ENCODE measurements at places on chromosomes 4 and X. TPM values are rescaled to one million over a fixed set of nuclear protein-coding genes. Genes with fewer than 3 reads are reported as not detected.
A peak's percentile ranks its signal among the peaks of the same experiment; 100 is the strongest.

Gene POU4F2
- total RNA-seq, result not detected

Gene NAP1L2
- total RNA-seq, result 3.6 TPM

Gene SGMS2
- 63.7 TPM for total RNA-seq

Gene CDKL5
- 5.0 TPM for total RNA-seq

DNA sequence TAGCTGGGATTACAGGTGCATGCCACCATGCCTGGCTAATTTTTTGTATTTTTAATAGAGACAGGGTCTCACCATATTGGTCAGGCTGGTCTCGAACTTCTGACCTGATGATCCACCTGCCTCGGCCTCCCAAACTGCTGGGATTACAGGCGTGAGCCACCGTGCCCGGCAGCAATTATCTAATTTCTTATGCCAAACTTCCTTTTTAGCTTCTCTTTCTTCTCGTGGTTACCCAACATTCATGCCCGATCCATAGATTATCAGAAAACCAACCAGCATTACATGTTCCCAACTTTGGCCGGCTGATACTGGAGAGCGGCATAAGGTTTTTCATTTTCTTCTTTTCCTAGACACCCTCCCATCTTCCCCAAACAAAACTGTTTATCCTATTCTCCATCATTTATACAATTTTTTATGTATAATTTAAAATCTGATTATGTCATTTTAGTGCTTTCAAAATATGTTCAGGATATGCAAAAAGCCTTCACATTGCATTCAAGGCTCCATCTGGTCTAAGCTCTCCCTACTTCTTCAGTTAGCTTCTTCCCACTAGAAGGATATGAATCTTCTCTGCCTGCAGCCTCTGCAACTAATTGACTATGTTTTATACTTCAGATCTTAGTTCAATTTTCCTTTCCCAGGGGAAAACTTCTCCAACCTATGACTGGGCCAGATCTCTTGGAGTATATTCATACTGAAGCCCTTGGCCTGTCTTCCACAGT, 8.7 kb downstream of the SLC7A11 start:
- H3K4me3 ChIP-seq, result no peak overlapping the region
- H3K4me1 ChIP-seq, result peaks cover 3% of the 10 kb centered on the region
- H3K27me3 ChIP-seq, result no peaks in the 10 kb centered on the region
- no peaks in the 10 kb centered on the region for H3K36me3 ChIP-seq
- no peak for DNase-seq

GRCh38 chr4:5711479-5712184, 631 bp downstream of the EVC start:
- peaks cover 12% of the 10 kb centered on the region for H3K4me1 ChIP-seq
- peak; percentile 74 for DNase-seq
- H3K36me3 ChIP-seq, result peaks cover 2% of the 10 kb centered on the region
- no peaks in the 10 kb centered on the region for H3K27me3 ChIP-seq

GRCh38 chr4:151143162-151143561, 43.7 kb downstream of the RPS3A start:
- H3K27ac ChIP-seq, result no peak overlapping the region
- no peak for DNase-seq
- H3K4me3 ChIP-seq, result no peak overlapping the region
- peaks cover 8% of the 10 kb centered on the region for H3K36me3 ChIP-seq
- no peaks in the 10 kb centered on the region for H3K27me3 ChIP-seq

GRCh38 chr4:105990933-105991332, 95.7 kb downstream of the NPNT start:
- H3K27me3 ChIP-seq, result no peaks in the 10 kb centered on the region
- no peaks in the 10 kb centered on the region for H3K36me3 ChIP-seq
- DNase-seq, result peak; percentile 66
- H3K4me1 ChIP-seq, result no peaks in the 10 kb centered on the region

DNA sequence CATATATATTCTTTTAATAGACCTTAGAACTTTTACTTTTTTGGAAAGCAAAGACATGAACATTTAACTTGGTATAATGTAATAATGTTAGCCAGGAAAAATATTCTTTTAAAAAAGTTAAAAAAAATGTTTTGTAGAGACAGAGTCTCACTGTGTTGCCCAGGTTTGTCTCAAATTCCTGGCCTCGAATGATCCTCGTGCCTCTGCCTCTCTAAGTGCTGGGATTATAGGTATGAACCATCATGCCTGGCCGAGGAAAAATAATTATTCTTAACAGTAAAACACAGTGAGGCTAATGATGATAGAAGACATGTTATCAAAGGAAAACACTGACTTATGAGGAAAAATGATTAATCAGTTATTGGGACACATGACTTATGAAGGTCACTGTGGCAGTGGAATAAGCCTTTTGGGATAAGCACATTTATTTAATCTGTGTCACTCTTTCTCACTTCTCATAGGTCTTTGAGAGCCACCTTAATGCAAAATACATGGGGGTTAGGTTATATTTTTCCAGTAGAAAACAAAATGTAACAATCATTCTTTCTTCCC, 6.0 kb upstream of the BMP2K start:
- no peaks in the 10 kb centered on the region for H3K27me3 ChIP-seq
- no peak for DNase-seq
- no peaks in the 10 kb centered on the region for H3K36me3 ChIP-seq
- H3K4me1 ChIP-seq, result peaks cover 22% of the 10 kb centered on the region

DNA sequence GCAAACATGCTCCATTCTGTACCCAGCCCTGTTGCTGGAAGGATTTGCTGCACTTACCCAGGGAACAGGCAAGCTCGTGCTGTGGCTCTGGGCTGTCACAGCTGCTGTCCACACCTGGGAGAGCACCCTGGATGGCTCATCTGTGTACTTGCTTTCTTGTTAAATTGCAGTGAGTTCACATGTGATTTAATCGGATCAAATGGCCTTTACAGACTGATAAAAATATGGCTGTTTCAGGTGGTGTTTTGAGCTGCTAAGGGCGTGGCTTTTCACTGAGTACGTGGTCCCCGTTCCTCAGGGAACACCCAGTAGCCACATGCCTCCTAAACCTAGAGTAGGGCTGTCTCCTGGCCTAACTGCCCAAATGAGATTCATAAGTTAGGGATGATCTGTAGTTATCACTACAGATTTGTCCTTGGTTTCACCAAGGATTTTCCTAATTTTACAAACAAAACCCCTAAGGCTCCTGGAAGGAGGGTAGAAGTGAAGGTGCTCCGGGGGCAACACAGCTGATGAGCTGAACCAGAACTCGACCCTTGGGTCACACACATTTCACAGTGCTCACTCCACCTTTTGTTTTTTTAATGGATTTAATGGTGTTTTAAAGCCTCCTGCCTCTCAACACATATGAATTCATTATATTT, 13.7 kb downstream of the KLKB1 start:
- no peaks in the 10 kb centered on the region for H3K36me3 ChIP-seq
- H3K4me1 ChIP-seq, result no peaks in the 10 kb centered on the region
- no peak overlapping the region for H3K4me3 ChIP-seq
- no peaks in the 10 kb centered on the region for H3K27me3 ChIP-seq
- DNase-seq, result no peak

DNA sequence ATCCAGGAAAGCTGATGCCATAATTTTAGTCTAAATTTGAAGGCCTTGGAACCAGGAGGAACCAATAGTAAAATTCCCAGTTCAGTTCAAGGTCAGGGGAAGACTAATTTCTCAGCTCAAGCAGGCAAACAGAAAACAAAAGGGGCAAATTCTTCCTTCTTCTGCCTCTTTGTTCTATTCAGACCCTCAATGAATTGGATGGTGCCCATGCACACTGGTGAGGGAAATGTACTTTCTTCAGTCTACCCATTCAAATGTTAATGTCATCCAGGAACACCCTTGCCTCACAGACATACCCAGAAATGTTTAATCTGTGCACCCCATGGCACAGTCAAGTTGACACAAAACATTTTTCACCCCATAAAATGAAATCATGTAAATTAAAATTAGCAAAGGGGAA, 1851.2 kb upstream of the ADGRL3 start:
- no peak overlapping the region for H3K27ac ChIP-seq
- H3K27me3 ChIP-seq, result no peaks in the 10 kb centered on the region
- no peaks in the 10 kb centered on the region for H3K4me1 ChIP-seq
- DNase-seq, result no peak

- no peaks in the 10 kb centered on the region for H3K36me3 ChIP-seq
- no peaks in the 10 kb centered on the region for H3K4me1 ChIP-seq
- no peak overlapping the region for H3K4me3 ChIP-seq
- H3K27me3 ChIP-seq, result no peaks in the 10 kb centered on the region
Observed at GRCh38 chr4:95758001-95758400, 81.9 kb upstream of the PDHA2 start.

DNA sequence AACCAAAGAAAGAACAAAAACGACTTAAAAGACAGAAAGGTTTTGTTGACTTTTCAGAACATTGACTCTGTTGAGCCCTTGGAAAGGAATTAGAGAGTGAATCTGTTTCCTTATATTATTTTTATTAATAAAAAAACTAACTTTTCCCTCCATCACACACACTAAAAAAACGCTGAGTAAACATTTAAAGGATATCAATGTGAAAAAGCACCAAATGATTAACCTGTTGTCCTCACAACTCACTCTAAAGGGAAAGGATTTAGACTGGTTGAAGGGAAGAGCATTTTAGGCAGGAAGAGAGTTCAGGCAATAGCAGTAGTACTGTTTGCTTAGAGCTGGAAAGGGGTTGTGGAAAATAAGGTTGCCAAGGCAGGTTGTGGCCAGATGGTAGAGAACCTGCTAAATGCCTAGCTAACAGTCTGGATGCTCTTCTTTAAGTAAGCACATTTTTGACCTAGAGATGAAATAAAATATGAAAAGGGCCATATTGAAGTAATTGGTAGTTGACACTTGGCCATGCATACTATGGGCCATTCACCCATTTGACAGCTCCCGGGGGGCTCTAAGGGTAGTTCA, 98.0 kb upstream of the NDP start:
- no peak overlapping the region for H3K27ac ChIP-seq
- no peaks in the 10 kb centered on the region for H3K27me3 ChIP-seq
- peak; percentile 6 for DNase-seq
- H3K4me1 ChIP-seq, result peaks cover 4% of the 10 kb centered on the region

- no peaks in the 10 kb centered on the region for H3K4me1 ChIP-seq
- DNase-seq, result no peak
- no peaks in the 10 kb centered on the region for H3K36me3 ChIP-seq
- H3K27me3 ChIP-seq, result peaks cover 2% of the 10 kb centered on the region
- H3K27ac ChIP-seq, result no peak overlapping the region
Observed at GRCh38 chrX:109926743-109927662, 75.9 kb upstream of the TMEM164 start.

DNA sequence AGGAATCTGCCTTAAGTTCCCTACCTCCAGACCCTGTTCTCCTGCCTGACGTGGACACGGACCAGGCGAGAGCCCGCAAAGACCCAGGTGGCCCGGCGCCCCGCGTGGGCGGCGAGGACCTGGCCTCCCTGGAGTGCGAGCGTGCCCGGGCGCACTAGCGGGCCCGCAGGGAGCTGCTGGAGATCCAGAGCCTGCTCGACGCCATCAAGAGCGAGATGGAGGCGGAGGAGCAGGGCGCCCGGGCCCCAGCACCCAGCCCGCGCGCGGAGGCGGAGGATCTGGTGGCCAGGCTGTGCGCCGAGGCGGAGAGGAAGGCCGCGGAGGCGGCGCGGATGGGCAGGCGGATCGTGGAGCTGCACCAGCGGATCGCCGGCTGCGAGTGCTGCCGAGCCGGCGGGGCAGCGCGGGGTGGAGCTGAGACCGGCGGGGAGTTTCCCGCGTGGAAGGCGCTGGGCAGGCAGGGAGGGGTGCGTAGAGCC, 18.2 kb downstream of the MRFAP1 start:
- H3K4me3 ChIP-seq, result peak overlapping the region; percentile 37
- H3K27me3 ChIP-seq, result peaks cover 7% of the 10 kb centered on the region
- DNase-seq, result peak; percentile 15
- no peak overlapping the region for H3K27ac ChIP-seq
- no peaks in the 10 kb centered on the region for H3K36me3 ChIP-seq

DNA sequence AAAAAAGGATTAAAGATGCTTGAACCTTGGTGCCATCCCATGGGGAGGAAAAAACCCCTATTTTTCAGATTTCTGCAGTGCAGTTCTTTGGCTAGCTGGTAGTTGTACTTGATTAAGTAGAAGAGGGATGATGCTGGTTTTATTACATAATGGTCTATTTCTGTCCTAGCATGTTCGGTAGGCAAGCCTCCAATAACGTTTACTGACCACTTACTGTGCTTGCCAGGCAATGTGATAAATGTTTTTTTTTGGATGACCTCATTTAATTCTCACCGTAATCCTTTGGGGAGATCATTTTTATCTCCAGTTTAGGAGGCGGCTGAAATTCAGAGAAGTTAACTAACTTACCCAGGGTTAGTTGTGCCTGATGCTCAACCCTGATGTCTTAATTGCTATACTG, 92.1 kb upstream of the RPA4 start:
- H3K4me3 ChIP-seq, result no peak overlapping the region
- H3K4me1 ChIP-seq, result no peaks in the 10 kb centered on the region
- peak; percentile 81 for DNase-seq
- no peak overlapping the region for H3K27ac ChIP-seq
- H3K36me3 ChIP-seq, result no peaks in the 10 kb centered on the region

DNA sequence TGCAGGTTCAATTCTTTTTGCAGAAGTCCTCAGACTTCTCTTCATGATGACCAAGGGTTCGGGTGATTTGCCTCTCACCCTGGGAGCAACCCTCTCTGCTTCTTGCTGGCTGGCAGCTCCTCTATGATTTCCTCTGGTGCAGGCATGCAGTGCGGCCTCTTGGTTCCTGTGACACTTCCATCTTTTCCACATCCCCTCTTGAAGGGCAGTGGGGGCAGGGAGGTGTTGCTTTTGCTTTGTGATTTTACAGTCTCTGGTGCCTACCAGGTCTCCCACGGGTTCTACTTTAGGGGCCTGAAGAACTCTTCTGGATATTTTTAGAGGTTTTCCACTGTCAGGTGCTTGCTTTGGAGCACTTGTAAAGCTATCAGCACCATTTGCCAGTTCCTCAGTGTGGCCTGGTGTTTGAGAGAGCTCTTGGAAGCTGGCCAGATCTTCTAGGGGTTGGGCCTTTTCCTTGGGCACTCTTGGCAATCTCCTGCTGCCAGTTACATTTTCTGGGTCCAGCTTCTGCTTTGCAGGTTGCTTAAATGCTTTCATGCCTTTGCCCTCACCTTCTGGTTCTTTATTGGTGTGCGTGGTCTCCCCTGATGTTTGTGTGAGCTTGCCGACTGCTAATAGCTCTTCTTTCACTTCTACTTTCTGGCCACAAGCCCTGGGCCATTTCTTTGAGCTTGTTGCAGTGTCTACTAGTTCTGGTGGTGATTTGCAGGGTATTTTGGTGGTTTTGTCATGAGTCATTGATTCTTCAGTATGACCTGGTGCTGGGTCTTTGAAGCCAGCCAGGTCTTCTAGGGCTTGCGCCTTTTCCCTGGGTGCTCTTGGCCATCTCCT, 11.5 kb upstream of the CHST7 start:
- no peak overlapping the region for H3K27ac ChIP-seq
- no peak overlapping the region for H3K4me3 ChIP-seq
- no peak for DNase-seq
- no peaks in the 10 kb centered on the region for H3K36me3 ChIP-seq
- H3K27me3 ChIP-seq, result no peaks in the 10 kb centered on the region

DNA sequence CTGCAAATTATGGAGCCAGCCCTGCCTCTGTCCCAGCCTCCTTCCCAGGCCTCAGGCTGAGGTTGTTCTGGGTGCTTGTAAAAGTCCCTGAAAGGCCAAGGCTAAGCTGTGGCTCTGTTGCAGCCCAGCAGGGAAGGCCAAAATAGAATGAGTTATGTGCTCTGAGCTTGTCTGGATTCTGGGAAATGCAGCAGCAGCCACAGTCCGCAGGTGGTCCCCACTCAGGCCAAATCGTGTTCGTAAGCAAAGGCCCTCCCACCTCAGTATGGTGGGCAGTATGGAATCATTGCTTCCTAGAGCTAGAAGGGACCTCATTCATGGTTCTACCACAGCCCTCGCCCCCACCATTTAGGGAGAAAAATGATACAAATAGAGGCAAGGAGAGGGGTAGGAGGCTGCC, 4.7 kb upstream of the TCEAL1 start:
- no peak overlapping the region for H3K27ac ChIP-seq
- no peaks in the 10 kb centered on the region for H3K27me3 ChIP-seq
- H3K4me1 ChIP-seq, result no peaks in the 10 kb centered on the region
- no peak overlapping the region for H3K4me3 ChIP-seq
- H3K36me3 ChIP-seq, result no peaks in the 10 kb centered on the region

All from fibroblast of lung (primary cell).